Glomerular endothelial cell (primary cell): ENCODE measurements at places on chromosomes 11 and 22.

GRCh38 chr11:29022676-29023075 is 914.5 kb downstream of the METTL15 start:
- DNase-seq = no peak

GRCh38 chr11:60040109-60040508 is at the start of gene OOSP2:
OOSP2 (plus strand) TSS chr11:60040409; CDS start chr11:60040460, 51 bp downstream.
- DNase-seq = no peak

- DNase-seq = no peak
Observed at GRCh38 chr11:41237382-41237781, 222.1 kb downstream of the LRRC4C start.

- no peak for DNase-seq
Observed at GRCh38 chr22:31954535-31955523, 10.5 kb downstream of the YWHAH start.

GRCh38 chr11:115887316-115887715 is 383.1 kb upstream of the CADM1 start:
- no peak for DNase-seq

DNA sequence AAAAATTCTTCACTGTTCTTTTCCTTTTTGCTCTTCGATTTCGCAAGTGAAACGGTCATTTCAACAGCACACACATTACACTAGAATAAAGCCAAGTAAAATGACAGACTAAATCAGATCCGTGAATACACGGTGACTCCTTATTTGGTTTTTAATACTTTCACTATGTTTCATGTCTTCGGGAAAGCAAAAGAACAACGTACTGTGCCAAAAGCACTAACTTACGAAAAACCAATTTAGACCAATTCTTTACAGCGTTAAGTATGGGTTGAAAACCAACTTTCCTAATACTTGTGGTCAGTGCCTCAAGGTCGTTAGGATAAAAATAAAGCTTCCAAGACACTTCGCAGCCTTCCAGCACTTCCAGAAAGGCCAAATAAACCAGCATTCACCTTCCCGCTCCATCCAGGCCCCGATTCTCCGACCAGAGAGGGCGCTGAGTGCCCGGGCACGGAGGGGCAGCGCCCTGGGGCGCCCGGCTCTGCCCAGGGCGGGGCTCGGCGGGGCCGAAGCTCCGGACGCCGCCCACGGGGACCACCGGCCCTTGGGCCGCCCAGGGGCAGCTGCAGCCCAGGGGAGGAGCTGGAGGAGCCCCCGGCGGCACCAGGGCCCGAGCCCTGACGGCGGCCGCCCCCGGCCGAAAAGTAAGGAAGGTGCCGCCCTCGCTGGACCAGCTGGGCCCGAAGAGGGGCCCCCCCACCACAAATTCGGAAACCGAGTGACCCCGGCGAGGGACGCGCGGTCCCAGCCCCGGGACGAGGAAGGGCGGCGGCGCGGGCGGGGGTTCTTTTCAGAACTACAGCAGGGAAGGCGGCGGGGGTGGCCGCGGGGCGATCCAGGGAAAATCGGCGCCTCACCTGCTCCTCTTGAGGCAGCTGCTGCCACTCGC is 499 bp downstream of the ATL3 start:
- no peak for DNase-seq

- DNase-seq = no peak
Observed at GRCh38 chr11:131875611-131876010, 505.2 kb downstream of the NTM start.

DNA sequence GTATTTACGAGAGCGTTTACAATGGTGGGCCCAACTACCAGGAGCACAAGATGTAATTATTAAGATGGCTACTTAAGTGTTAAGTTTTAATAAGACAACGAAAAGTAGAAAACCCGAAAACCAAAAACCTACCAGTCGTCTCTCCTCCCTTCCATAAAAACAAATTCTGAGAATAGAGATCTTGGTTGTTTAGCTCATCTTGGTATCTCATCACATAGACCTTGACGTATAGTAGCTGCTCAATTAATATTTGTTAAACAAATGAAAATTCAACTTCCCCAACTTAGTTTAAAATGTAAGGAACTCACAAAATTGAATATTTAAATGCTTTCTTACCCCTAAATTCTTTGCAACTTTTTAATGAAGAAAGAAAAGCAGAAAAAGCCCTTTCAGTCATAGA is 669 bp downstream of the KDM4D start:
- no peak for DNase-seq

- no peak for DNase-seq
Observed at GRCh38 chr11:10978198-10978597, 120.3 kb upstream of the ZBED5 start.

GRCh38 chr22:17131686-17132085 is 10.5 kb upstream of the TMEM121B start:
- no peak for DNase-seq

GRCh38 chr22:11598492-11599440 is 3929.2 kb upstream of the OR11H1 start:
- DNase-seq = no peak

GRCh38 chr22:44330744-44331660 is 18.3 kb upstream of the SHISAL1 start:
- no peak for DNase-seq

DNA sequence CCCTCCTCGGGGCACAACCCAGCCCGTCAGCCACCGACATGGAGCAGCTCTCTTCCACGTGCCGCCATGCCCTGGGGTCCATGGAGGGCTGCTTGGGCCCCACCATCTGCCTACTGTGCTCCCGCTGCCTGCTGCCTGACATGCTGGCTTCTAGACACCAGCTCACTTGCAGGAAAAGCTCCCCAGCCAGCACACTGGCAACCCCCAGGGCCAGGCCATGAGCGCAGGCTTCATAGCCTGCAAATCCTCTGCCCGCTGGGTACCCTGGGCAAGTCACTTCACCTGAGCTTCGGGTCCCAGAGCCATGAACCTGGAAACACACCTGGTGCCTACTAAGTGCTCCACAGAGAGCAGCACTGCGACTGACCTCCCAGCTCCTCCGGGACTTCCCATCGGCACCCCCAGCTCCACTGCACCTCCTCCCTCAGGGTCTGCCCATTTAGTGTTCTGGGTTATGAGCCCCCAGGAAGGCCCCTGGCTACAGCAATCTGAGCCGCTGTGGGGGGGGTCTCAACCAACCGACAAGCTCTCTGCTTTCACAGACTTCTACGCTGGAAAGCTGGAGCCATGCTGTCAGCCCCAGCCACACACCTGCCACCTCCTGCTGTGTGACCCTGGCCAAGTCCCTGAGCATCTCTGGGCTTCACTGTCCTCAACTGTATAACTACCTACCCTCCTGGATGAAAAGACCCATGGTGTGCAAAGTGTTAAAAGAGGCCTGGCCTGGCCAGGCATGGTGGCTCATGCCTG is 139.2 kb downstream of the CRYBB2 start:
- no peak for DNase-seq

DNA sequence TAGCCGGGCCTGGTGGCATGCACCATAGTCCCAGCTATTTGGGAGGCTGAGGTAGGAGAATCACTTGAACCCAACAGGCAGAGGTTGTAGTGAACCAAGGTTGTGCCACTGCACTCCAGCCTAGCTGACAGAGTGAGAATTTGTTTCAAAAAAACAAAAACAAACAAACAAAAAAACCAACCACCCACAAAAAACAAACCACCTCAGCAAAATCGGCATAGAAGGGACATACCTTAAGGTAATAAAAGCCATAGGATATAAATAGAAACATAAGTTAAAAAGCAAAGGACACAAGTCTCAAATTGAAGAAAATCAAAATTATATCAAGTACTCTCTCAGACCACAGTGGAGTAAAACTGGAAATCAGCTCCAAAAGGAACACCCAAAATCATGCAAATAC is 33.2 kb downstream of the PIWIL3 start:
- no peak for DNase-seq
